A673 (cell line): ENCODE measurements at places on chromosomes 3 and 15. TPM values are rescaled to one million over a fixed set of nuclear protein-coding genes. Genes with fewer than 3 reads are reported as not detected.

LEO1 gene
- total RNA-seq: 37.5 and 40.0 TPM in 2 replicates

GRCh38 chr3:13318626-13319470 is 101.3 kb downstream of the NUP210 start:
- H3K4me1 ChIP-seq: no peaks in the 10 kb centered on the region
- H3K4me3 ChIP-seq: no peak overlapping the region
- H3K27ac ChIP-seq: no peak overlapping the region

DNA sequence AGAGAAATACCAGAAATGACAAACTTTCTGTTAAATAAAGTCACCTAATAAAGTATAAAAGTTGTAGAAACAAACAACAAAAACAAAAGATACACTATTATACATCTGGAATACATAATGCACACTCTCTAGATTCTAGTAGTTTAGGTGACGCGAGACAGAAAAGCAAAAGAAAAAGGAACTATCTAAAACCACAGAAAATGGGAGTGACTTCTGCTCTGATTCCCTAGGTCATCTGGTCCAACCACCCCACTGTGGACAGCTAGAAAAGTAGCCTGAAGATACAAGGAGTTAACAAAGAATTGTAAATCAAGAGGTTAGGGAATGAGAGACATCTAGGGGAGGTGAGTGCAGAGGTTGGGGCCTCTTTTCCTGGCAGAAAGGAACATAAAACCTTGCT is 39.1 kb downstream of the DHX36 start:
- no peak overlapping the region for H3K4me3 ChIP-seq
- H3K27ac ChIP-seq: no peak overlapping the region
- H3K4me1 ChIP-seq: no peaks in the 10 kb centered on the region

- DNase-seq: peak; percentile 29
- H3K4me3 ChIP-seq: peak overlapping the region; percentile 76
- no peaks in the 10 kb centered on the region for H3K36me3 ChIP-seq
- H3K27me3 ChIP-seq: no peaks in the 10 kb centered on the region
- H3K27ac ChIP-seq: peak overlapping the region; percentile 77
- H3K4me1 ChIP-seq: peaks cover 14% of the 10 kb centered on the region
Measured at GRCh38 chr3:50237133-50237651, 1.2 kb downstream of the GNAI2 start.

DNA sequence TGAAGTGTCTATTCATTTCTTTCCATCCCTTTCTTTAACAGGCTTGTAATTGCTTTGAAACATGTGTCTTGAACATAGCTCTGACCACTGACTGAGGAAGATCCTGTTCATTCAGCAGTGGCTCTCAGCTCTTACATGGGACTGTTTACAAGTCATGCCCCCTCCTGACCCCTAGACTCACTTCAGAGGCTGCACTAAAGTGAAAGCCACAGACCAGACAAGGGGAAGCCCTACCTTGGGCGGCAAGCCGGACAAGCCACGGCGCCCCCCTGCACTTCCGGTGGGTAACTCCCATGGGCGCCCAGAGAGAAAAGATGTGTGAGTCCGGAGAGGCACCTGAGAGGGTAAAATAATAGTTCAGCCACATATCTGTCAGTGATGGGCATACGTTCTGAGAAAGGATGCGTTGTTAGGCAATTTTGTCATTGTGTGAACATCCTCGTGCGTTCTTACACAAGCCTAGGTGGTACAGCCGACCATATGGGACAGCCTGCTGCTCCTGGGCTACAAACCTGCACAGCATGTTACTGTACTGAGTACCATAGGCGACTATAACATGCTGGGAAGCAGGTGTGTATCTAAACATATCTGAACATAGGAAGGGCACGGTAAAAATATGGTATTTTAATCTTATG is 116.2 kb downstream of the CHSY1 start:
- no peaks in the 10 kb centered on the region for H3K4me1 ChIP-seq
- H3K27me3 ChIP-seq: no peaks in the 10 kb centered on the region
- H3K36me3 ChIP-seq: no peaks in the 10 kb centered on the region
- DNase-seq: no peak
- no peak overlapping the region for H3K27ac ChIP-seq

GRCh38 chr3:101976473-101976872 is 127.2 kb downstream of the NFKBIZ start:
- no peak overlapping the region for H3K4me3 ChIP-seq
- H3K36me3 ChIP-seq: no peaks in the 10 kb centered on the region
- DNase-seq: no peak
- H3K4me1 ChIP-seq: peaks cover 17% of the 10 kb centered on the region
- no peak overlapping the region for H3K27ac ChIP-seq

DNA sequence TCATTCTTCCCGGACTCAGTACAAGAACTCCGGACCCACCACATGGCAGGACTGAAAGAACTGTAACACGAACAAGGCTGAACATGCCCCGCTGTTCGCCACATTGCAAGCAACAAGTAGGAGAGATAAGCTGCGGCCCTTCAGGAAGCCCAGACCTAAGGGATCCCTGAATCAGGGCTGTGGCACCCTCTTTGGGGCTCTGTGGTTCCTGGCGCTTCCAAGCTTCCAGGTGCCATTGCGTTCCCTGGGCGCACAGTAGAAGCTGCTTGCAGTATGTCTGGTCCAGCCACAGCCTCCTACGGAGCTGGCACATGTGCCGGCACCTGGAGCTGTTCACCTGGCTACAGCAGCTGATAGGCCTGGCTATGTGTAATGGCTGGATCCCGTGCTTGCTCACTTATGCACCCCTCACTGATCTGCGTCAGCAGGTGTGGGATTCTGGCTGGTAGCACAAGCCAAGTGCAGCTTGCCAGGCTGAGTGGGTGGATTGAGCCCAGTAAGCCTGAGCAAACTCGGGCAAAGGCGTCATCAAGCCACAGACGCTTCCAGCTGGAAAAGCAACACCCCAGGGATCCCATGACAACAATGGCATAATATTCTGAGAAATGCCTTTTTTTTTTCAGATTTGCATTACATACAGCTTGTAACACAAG is 748.6 kb upstream of the GBE1 start:
- no peaks in the 10 kb centered on the region for H3K4me1 ChIP-seq
- H3K27ac ChIP-seq: no peak overlapping the region
- no peak for DNase-seq
- H3K4me3 ChIP-seq: no peak overlapping the region
- H3K27me3 ChIP-seq: no peaks in the 10 kb centered on the region

DNA sequence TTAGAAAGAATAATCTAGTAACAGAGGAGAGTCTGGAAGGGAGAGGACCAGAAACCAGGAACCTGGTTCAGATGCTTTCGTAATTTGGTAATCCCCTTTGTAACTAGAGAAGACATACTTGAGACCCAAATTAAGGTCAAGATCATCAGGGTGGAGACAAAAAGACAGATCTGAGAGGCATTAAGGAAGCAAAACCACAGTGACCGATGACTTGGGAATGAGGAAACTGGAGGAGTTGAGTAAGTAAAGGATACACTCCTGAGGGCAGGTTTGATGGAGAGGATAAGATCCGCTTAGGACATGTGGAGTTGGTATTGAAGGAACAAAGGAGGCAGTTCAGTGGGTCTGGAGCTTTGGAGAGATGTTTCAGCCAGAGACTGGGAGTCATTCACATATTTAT is 23.6 kb upstream of the BCL2A1 start:
- H3K27ac ChIP-seq: no peak overlapping the region
- no peaks in the 10 kb centered on the region for H3K36me3 ChIP-seq
- peaks cover 5% of the 10 kb centered on the region for H3K27me3 ChIP-seq
- DNase-seq: no peak

ROPN1B gene
- not detected in 2 replicates for total RNA-seq

DNA sequence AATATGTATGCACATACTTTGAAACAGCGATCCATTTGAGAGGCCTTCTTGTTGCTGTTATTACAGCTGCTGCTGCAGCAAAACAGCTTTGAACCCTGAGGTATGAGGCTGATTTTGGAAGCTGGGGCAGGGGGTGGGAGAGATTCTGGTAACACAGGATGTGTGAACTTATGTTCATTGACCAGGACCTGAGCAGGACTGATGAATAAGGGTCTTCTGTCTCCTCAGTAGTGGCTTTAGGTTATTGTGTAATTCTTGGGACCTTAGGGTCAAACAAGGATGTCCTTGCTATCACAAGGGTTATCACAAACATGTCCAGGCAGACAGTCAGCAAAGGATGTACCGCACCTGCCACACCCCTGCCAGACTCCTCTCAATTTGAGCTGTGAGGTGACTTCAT is 41.6 kb downstream of the CTDSPL start:
- no peaks in the 10 kb centered on the region for H3K36me3 ChIP-seq
- peaks cover 2% of the 10 kb centered on the region for H3K4me1 ChIP-seq
- H3K27ac ChIP-seq: no peak overlapping the region

- H3K36me3 ChIP-seq: no peaks in the 10 kb centered on the region
- peaks cover 26% of the 10 kb centered on the region for H3K4me1 ChIP-seq
- no peak overlapping the region for H3K27ac ChIP-seq
- peak; percentile 8 for DNase-seq
Measured at GRCh38 chr3:116083683-116084082, 361.6 kb downstream of the LSAMP start.

SLCO2A1 gene
- total RNA-seq: not detected in 2 replicates

- H3K4me3 ChIP-seq: no peak overlapping the region
- no peak for DNase-seq
- no peaks in the 10 kb centered on the region for H3K36me3 ChIP-seq
Measured at GRCh38 chr3:17481116-17481515, 261.3 kb downstream of the TBC1D5 start.

- H3K4me3 ChIP-seq: no peak overlapping the region
- H3K27ac ChIP-seq: no peak overlapping the region
- no peaks in the 10 kb centered on the region for H3K4me1 ChIP-seq
- H3K36me3 ChIP-seq: no peaks in the 10 kb centered on the region
- no peaks in the 10 kb centered on the region for H3K27me3 ChIP-seq
- no peak for DNase-seq
Measured at GRCh38 chr15:79341396-79341795, 30.5 kb downstream of the TMED3 start.

CASR gene
- total RNA-seq: not detected in 2 replicates

COLQ gene
- 0.21 and 1.3 TPM in 2 replicates for total RNA-seq

DNA sequence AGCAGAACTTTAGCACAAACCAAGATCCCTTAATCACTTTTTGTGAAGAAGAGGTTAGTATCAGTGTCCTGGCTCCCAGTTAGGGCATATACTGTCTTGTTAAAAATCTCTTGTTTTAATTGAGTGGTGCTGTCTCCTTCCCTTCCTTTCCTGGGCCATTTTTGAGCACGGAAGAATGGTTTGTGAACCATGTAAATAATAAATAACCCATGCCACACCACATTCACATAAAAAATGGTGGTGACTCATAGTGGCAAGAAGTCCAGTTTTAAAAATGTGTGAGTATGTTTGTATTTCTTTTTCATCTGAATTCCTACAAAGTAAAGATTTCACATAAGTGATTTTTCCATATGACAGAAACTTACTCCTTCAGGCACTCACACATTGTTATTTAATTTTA is 59.1 kb upstream of the SPRED1 start:
- H3K36me3 ChIP-seq: no peaks in the 10 kb centered on the region
- no peaks in the 10 kb centered on the region for H3K27me3 ChIP-seq
- H3K4me3 ChIP-seq: no peak overlapping the region
- H3K27ac ChIP-seq: no peak overlapping the region

DNA sequence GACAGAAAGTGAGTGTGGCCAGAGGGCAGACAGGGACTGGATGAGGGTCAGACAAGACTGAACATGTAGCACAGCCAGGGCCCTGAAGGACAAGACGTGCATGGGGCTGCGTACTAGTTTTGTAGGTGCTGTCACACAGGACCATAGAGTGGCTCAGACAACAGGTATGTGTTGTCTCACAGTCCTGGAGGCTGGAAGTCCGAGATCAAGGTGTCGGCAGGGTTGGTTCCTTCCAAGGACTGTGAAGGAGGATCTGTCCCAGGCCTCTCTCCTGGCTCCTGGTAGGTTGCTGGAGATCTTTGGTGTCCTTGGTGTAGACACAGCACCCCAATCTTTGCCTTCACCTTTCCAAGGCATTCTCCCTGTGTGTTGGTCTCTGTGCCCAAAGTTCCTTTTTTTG is 136.4 kb downstream of the SRGAP3 start:
- no peaks in the 10 kb centered on the region for H3K27me3 ChIP-seq
- DNase-seq: no peak
- no peak overlapping the region for H3K27ac ChIP-seq
- no peaks in the 10 kb centered on the region for H3K36me3 ChIP-seq
- no peaks in the 10 kb centered on the region for H3K4me1 ChIP-seq

RLBP1 gene
- not detected in 2 replicates for total RNA-seq

DNA sequence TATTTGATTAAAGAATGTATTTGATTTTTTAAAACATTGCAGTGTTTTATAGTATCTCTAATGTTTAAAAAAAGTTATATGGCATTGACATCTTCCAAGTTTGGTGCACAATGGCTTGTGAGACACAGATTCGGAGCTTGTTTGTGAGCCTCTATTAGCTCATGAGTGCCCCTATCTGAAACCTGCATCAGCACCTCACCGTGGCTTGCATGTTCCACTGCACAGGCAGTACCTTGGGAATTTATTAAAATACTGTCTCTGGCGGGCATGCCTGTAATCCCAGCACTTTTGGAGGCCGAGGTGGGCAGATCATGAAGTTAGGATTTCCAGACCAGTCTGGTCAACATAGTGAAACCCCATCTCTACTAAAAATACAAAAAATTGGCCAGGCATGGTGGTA is 6.8 kb upstream of the RTP2 start:
- no peaks in the 10 kb centered on the region for H3K36me3 ChIP-seq
- H3K27me3 ChIP-seq: no peaks in the 10 kb centered on the region
- H3K27ac ChIP-seq: no peak overlapping the region

TEX264 gene
- 21.4 and 23.0 TPM in 2 replicates for total RNA-seq

SLC12A1 gene
- total RNA-seq: not detected in 2 replicates

SKIL gene
- 43.2 and 47.9 TPM in 2 replicates for total RNA-seq

DNA sequence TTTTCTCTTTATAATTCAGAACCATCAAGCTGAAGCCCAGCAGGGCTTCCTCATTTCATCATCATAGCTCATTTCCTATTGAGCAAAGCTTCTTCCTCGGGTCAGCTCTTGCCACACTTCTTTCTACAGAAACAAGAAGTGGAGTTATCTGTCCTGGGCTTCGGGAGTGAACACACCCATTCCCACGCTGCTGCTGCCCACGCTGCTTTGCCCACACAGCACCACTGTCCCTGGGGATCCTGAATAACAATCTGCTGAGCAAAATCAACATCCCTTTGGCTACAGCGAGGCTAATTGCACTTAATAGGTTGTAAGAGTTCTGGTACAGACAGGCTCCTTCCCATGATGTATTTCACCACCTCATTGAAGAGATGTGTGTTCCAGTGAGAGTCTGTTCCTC is 23.7 kb downstream of the CEP19 start:
- H3K4me1 ChIP-seq: peaks cover 50% of the 10 kb centered on the region
- DNase-seq: peak; percentile 89
- no peak overlapping the region for H3K4me3 ChIP-seq
- H3K27ac ChIP-seq: peak overlapping the region; percentile 75
- H3K36me3 ChIP-seq: no peaks in the 10 kb centered on the region

DNA sequence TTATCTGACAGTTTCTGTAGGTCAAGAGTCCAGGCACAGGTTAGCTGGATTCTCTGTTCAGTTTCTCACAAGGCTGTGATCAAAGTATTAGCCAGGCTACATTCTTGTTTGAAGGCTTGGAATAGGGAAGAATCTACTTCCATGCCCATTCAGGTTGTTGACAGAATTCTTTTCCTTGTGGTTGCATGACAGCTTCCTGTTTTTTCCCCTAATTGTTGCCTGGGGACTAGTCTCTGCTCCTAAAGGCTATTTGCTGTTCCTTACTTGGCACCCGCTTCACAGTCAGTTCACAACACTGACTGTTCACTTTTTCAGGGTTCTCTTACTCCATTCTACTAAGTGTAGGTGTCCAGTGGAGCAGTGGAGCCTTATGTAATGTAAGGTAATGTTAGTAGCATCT is 115.4 kb upstream of the GBE1 start:
- H3K4me3 ChIP-seq: no peak overlapping the region
- DNase-seq: no peak
- no peaks in the 10 kb centered on the region for H3K27me3 ChIP-seq
- H3K27ac ChIP-seq: no peak overlapping the region
- no peaks in the 10 kb centered on the region for H3K4me1 ChIP-seq
